ENCODE measurements at places on chromosomes 2 and 18.

GRCh38 chr18:28124131-28125029, 52.5 kb downstream of the CDH2 start:
- no peak for DNase-seq

- no peak for DNase-seq
Observed at GRCh38 chr2:165120740-165121467, 82.9 kb downstream of the SCN3A start.

- DNase-seq = no peak
Observed at GRCh38 chr2:102492006-102492405, 19.0 kb downstream of the SLC9A4 start.

- no peak for DNase-seq
Observed at GRCh38 chr18:57249179-57249578, 102.3 kb downstream of the BOD1L2 start.

DNA sequence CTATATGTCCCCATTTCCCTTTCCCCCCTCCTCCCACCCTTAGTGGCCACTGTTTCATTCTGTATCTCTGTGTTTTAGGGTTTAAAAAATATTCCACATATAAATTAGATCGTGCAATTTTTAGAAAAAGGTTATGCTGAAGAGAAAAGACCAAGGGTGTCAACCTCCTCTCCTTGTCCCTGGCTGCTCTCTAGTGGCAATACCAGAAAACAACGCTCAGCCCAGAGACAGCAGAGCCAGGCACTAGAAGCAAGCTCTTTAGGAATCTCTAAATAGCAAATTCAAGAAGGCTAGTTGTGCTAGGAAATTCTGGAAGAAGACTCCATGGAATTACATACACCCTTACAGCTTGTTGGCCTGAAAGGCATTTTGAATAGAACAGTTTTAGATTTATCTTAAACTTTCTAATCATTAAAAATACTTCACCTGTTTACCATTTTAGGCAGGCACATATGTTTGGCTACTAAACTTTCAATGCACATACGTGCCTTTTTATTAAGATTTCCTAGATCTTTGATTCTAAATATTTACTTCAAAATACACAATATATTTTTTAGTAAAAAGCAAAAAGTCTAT, 35.1 kb upstream of the RASGRP3 start:
- peak; percentile 67 for DNase-seq

DNA sequence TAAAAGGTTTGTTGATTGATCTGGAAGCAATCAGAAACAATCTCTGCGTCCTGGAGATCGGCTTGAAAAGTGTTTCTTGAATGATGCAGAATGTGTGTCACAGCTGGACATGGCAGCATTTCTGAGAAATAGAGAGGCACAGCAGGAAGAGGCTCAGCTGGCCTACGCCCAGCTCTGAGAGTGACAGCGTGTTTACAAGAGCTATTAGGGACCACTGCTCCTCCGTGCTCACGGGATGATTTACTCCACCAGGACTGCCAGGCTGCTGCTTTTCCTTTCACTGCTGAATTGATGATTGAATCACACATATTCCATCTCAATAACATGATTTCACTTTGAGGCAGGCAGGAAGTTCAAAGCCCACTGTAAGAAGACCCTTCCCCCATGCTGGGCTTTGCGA, 62.8 kb downstream of the GALNT14 start:
- DNase-seq = no peak

DNA sequence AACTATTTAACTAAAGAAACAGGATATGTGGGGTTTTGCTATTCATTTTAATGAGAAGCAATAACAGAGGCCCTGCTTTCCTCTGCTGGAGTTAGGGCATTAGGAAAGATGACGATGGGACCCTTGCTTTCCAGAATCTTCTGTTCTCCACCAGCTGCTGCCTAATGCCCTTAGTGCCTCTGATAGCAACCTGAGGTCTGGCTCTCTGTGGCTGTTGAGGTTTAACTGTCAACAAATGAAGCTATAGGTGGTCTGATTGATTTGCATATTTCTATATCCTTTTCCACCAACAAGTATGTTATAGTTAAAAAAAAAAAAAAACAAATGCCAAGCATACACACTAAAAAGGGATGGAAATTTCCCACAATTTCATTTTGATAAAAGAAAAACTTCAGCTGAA, 115.1 kb upstream of the NCK2 start:
- no peak for DNase-seq

- no peak for DNase-seq
Observed at GRCh38 chr2:64307421-64307820, 146.5 kb upstream of the LGALSL start.

DNA sequence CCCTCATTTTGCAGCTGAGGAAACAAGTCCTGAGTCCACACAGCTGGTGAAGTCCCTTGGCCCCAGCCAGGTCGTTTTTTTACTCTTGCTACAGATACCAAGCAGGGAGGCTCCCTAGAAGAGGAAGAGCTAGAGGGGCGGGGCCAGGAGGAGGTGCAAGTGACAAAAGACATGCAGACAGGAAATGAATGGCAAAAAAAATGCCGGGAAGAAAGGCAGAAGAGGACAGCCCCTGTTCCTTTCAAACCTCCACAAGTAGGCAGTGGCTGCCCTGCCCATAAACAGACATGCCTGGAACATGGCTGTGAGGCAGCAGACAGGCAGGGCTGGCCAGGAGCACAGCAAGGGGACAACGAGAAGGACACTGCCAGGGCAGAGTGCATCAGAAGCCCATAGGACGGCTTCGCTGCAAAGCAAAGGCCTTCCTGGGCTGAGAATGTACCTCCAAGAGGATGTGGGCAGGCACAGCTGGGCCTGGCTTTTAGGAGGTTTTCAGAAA, 108.7 kb downstream of the ZBTB7C start:
- no peak for DNase-seq

DNA sequence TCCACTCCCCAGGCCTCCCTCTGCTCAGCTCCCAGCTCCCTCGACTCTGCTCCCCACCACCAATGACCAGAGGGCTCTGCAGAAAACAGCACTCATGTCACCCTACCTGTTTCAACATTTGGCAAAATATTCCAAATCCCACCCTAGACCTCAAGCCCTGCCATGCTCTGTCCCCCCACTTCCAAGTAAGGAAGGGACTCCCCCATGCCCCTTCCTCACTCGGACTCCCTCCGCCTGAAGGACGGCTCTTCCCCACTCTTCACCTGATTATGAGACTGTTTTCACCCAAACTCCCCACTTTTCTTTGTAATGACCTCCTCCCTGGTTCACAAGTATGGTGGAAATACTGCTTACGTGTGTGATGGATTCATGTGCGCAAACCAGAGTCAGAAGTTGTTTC, 208.4 kb downstream of the MGAT5 start:
- no peak for DNase-seq

- no peak for DNase-seq
Observed at GRCh38 chr2:45567288-45567963, 43.6 kb downstream of the SRBD1 start.

GRCh38 chr2:165691615-165692014, 102.4 kb downstream of the GALNT3 start:
- no peak for DNase-seq

- DNase-seq = no peak
Observed at GRCh38 chr2:4992226-4992625, 700.0 kb upstream of the SOX11 start.

GRCh38 chr2:229852565-229852964, 69.2 kb downstream of the TRIP12 start:
- peak; percentile 32 for DNase-seq

DNA sequence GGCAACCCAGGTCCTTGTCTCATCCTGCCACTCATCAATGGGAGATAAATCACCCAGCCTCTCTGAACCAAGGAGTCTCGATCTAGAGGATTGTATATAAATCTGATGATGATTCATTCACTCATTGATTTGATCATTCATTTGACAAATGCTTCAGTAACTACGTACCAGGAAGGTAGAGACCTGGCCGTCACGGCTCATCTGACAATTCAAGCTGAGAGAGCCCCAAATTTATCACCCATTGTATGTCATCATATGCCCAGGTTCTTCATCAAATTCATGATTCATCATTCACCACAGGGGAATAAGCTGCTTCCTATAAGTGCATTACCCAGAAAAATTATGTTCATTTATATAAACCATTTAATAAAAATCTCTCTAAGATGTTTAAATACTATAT, 116.9 kb downstream of the FAM161A start:
- DNase-seq = no peak

DNA sequence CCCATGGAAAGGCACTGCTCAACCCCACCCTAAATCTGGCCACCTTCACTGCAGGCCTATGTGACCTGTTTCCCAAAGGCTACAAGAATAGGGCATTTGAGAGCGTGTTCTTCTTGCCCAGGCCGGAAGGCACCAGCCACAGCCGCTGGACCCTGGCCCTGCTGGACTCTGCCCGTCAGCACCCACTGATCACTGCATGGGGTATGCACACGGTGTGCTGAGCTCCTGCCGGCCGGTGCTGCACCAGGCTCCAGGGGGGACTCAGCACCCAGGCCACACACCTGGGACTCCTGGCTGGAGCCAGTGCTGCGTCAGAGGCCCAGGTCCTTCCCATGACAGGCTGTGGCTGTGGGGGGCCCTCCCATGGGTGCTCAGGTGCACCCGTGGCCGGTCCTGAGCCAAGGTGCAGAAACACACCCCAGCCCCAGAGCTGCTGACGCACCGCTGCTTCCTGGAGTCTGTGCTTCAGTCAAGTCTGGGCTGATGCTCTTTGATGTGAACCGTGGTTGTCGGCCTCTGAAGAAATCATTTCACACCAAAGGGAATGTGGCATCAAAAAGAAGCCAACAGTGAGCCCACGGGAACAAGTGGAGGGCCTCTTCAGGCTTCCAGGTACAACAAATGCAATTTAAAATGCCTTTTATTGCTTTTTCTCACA, 6.5 kb downstream of the KCNG2 start:
- no peak for DNase-seq

GRCh38 chr2:187774551-187775071, 220.4 kb upstream of the TFPI start:
- no peak for DNase-seq

DNA sequence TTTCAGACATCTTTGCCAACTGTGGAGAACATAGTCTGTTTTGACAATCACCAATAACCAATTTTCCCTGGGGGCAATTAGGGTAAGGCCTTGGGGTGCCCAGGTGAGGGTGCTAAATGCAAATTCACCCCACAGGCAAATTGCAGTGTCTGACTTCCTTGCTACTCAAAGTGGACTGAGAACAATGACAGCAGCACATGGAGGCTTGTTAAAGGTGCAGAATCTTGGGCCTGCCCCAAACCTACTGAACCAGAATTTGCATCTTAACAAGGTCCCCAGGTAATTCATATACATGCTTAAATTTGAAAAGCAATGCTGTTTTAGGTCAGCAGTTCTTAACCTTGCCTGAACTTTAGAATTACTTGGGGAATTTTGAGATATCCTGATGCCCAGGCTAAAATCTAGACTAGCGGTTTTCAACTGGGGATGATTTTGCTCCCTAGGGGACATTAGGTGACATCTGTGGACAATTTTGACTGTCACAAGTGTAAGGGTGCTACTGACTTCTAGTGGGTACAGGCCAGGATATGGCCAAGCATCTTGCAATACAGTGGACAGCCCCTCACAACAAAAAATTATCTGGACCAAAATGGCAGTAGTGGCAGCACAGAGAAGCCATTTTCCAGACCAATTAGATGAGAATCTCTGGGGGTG, 80.2 kb upstream of the GCFC2 start:
- no peak for DNase-seq

GRCh38 chr18:75962036-75962572, 532.9 kb downstream of the ZNF516 start:
- DNase-seq = no peak

- no peak for DNase-seq
Observed at GRCh38 chr2:219737270-219737691, 109.9 kb downstream of the SLC4A3 start.

- no peak for DNase-seq
Observed at GRCh38 chr2:213848631-213849030, 562.2 kb upstream of the VWC2L start.

DNA sequence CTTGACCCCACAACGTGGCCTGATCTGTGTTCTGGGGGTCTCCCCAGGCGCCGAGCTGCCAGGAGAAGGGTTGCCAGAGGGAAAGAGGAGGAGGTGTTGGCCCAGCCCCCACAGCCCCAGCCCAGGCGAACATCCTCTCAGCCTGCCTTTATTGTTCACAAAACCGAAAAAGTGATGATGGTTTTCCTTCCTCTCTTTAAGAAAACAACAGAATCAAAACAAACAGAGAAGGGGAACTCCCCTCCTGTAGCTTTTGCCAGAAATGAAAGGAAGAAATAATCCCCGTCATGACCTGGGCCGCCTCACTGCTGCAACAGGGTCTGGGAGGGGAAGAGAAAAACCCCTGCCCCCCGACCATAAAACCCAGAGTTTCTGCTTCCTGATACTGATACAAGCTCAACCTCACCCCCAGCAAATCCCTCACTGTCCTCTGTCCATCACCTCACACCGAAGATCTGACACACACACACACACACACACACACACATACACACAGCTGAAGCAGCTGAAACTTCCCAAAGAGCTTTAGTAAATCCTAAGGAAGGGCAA, 52.0 kb downstream of the ZFP36L2 start:
- peak; percentile 86 for DNase-seq

DNA sequence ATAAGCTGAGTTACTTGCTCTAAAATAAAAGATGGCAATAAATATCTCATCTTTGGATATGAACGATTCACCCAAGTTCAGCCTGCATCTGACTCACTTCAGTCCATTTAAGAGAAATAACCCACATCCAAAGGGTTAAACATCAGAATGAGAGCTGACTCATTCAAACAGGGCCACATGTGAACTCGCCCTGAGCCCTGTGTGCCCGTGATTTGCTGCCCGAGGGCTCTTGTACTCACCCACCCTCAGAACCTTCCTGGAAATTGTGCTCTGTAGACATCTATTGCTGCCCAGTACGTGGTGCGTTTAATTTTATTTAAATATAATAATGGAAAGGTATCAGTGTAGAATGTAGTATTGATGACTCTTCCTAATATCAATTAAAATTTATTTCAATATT, 66.9 kb upstream of the RBM44 start:
- DNase-seq = no peak

- DNase-seq = no peak
Observed at GRCh38 chr2:96940001-96940615, 46.3 kb downstream of the FAM178B start.

DNA sequence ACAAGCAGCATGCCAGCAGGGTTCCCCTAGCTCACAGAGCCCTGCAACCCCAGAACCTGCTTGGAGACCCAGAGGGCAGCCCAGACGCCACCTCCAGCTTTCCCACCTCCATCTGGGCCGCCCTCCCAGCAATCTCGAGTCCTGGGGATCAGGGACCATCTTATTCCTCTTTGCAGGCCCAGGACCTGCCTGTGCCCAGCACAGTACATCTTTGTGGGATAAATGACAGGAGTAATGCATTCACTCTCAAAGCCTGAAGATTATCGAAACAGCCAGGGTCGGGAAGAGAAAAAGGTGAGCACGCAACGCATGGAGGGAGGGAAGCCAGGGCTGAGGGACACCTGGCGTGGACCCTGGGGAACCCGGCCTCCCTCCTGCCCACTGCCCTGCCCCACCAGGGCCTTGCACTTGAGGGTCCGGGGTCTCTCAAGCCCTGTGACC, 144.1 kb downstream of the NDUFA10 start:
- DNase-seq = no peak
